Activated T-cell treated with anti-CD3 and anti-CD28 coated beads, Interleukin-2, amount 50 U/mL, for 72 hours (primary cell): ENCODE measurements at places on chromosomes 5 and 9.

GRCh38 chr5:95620030-95620869, at the start of gene GPR150:
GPR150 (plus strand) TSS chr5:95620087; CDS start chr5:95620276, 189 bp downstream.
- peak; percentile 83 for DNase-seq

DNA sequence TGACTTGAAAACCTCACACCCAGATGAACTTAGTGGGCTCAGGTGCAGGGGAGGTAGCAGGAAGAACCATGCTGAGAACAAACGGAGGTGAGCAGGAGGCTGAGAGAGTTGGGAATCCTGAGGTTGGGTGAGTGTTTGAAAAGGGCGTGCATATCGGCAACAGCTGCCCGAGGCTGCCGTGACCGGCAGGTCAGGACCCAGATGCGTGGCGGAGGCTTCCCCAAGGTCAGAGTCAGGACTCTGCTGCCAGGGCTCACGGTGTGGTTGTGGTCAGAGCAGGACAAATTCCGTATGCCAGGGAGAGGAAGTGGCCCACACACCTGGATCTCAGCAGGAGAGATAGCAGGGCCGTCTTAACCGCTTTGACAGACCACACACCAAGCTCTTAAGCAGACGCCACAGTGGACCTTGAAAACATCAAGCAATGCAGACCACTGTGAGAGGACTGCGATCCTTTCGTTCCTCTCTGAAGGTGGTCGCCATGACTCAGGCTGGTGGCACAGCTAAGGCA, 43.1 kb downstream of the ADAMTS16 start:
- DNase-seq, result no peak

DNA sequence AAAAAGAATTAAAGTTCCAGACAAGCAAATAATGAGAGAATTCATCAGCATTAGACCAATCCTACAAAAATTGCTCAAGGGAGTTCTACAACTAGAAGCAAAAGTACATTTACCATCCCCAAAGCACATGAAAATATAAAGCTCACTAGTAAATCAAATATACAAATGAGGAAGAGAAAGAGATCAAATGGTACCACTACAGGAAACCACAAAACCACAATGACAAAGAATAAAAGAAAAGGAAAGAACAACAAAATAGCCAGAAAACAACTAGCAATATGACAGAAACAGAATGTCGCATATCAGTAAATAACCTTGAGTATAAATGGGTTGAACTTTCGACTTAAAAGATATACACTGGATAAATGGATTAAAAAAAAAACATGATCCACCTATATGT, 739.0 kb downstream of the DTWD2 start:
- no peak for DNase-seq

GRCh38 chr9:113682297-113682771, 193.8 kb upstream of the ZNF618 start:
- DNase-seq, result peak; percentile 46

GRCh38 chr5:68994645-68995044, 99.2 kb upstream of the SLC30A5 start:
- DNase-seq, result no peak

- no peak for DNase-seq
Measured at GRCh38 chr5:154784856-154785255, 29.7 kb downstream of the LARP1 start.

GRCh38 chr5:124630767-124631704, 115.4 kb downstream of the ZNF608 start:
- DNase-seq, result no peak

GRCh38 chr9:83138422-83139135, 75.6 kb upstream of the RASEF start:
- no peak for DNase-seq

DNA sequence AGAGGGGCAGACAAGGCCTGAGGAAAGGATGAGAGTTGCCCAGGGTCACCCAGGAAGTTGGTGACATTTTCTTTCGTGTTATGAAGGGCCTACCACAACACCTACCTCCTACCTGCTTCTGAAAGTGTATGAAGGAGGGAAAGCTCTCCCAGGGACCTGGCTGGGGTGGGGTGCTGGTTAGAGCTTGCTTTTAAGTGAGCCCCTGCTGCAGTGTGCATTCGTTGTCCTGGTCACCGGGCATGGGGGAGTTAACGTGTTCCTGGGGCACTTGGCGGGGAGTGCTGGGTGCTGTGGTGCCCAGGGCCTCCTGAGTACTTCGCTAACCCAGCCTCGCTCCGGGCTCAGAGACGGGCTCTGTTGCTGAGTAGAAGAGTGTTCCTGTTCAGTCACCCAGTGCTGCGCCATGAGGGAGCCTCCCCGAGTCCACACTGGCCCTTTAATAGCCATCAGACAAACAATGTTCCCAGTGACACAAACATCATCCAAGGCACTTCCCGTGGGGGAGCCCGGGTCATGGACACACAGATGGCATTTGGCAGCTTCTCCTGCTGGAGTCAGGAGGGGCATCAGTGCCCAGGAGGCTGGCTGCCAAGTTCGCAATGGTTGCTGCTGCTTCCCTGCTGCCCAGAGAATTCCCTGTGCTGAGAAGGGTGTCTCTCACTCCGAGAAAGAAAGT, 85.7 kb downstream of the AMBP start:
- DNase-seq, result no peak

DNA sequence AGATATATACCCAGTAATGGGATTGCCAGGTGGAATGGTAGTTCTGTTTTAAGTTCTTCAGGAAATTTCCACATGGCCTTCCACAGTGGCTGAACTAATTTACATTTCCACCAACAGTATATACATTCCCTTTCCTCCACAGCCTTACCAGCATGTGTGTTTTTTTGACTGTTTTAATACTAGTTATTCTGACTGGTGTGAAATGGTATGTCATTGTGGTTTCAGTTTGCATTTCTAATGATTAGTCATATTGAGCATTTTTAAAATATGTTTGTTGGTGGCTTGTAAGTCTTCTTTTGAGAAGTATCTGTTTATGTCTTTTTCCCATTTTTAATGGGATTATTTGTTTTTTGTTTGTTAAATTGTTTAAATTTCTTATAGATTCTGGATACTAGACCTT, 208.9 kb downstream of the CFAP90 start:
- no peak for DNase-seq

DNA sequence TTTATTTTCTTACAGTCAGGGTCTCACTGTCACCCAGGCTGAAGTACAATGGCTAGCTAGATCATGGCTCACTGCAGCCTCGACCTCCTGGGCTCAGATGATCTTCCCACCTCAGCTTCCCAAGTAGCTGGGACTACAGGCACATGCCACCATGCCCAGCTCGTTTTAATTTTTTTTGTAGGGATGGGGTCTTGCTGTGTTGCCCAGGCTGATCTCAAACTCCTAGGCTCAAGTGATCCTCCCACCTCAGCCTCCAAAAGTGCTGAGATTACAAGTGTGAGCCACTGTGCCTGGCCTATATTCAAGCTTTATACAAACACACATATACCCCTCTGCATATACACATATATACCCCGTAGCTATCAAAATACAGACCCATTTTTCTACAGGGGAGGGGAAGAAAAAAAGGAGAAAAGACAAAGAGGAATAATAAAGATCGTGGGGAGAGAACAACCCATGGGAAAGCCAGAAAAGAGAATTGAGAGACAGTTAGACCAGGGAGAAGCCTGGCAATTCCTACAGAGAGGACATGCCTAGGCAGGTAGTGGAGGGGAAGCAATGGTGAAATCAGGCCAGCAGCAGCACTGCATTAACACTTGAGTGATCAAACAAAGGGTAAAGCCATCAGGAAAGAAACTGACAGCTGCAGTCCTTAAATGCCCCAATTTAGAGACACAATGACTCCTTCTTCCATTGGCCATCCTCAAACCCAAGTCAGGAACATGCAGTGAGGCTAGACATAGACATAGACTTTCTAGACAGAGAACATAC, 102.7 kb downstream of the EFNA5 start:
- no peak for DNase-seq

- peak; percentile 48 for DNase-seq
Measured at GRCh38 chr5:35815089-35815936, 41.4 kb upstream of the IL7R start.

DNA sequence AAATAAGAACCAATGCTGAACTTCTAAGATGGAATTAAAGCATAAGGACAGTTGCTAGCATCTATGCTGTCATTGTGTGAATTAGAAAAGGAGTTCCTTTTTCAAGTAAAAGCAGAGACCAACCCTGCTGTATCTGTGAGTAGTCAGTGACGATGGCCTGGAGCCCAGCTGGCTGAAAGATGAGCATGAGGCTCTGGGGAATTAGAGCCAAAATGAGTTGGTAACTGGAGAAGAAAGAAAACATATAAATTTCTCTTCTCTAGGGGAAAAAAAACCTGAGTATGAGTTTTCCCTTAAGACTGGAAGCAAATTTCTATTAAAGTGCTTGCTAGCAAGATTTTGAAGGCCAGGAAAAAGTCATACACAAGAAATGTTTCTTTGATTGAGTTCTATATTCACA, 1.6 kb upstream of the SPZ1 start:
- no peak for DNase-seq

- no peak for DNase-seq
Measured at GRCh38 chr9:27297050-27297449, at the start of gene EQTN. EQTN (minus strand) TSS chr9:27297150; CDS start chr9:27297055, 95 bp downstream.

GRCh38 chr9:122144836-122145591, 14.6 kb downstream of the NDUFA8 start:
- DNase-seq, result no peak

GRCh38 chr9:110746211-110746930, 77.8 kb downstream of the MUSK start:
- DNase-seq, result no peak

- DNase-seq, result no peak
Measured at GRCh38 chr9:132014218-132014805, 65.4 kb downstream of the MED27 start.

DNA sequence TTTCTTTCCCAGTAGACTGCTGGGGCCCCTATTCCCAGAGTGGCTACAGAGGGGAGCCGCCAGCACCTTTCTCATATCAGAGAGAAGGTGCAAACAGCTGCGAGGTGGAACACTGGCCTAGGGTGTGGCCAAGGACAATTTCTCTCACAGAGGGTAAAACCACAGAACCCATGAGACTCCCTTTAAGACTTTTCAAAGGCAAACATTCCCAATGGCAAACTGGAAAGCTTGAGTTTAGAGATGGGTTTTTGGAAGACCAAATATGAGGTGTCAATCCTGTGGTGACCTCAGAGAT, 335.1 kb upstream of the PIK3R1 start:
- no peak for DNase-seq

GRCh38 chr5:150318613-150319483, 16.1 kb upstream of the ARSI start:
- no peak for DNase-seq

GRCh38 chr5:149118463-149118862, 22.8 kb upstream of the ABLIM3 start:
- no peak for DNase-seq

- DNase-seq, result no peak
Measured at GRCh38 chr5:168693297-168693696, 114.1 kb upstream of the PANK3 start.

DNA sequence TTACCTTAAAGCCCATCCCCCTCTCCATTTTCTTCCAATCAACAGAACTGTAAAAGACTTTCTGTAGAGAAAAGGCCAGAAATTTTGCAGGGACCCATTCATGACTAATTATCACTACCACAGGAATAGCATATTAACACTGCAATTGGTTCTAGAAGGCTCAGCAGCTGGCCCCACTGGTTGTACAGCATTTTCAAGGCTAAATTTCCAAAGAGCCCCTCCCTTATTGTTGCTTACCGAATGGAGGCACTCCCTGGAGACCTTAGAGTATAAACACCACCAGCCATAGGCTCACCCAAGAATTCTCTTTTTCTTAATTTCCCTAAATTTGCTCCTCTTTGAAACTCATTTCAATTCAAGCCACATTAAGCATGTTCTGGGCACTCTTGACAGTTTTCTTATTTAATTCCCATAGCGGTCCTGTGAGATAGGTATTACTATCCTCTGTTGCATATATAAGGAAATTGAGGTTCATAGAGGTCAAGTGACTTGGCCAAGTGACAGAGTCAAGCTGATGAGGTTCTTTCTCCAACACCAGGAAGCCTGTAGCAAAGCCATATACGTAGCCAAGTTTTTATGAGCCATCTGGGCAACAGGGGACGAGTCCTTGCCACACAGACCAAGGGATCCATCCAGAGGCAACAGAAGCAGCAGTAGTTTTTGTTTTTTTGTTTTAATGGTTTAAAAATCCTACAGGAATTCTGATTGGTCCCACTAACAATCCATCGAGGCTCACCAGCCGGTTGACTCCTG, 83.9 kb upstream of the NR5A1 start:
- DNase-seq, result no peak

DNA sequence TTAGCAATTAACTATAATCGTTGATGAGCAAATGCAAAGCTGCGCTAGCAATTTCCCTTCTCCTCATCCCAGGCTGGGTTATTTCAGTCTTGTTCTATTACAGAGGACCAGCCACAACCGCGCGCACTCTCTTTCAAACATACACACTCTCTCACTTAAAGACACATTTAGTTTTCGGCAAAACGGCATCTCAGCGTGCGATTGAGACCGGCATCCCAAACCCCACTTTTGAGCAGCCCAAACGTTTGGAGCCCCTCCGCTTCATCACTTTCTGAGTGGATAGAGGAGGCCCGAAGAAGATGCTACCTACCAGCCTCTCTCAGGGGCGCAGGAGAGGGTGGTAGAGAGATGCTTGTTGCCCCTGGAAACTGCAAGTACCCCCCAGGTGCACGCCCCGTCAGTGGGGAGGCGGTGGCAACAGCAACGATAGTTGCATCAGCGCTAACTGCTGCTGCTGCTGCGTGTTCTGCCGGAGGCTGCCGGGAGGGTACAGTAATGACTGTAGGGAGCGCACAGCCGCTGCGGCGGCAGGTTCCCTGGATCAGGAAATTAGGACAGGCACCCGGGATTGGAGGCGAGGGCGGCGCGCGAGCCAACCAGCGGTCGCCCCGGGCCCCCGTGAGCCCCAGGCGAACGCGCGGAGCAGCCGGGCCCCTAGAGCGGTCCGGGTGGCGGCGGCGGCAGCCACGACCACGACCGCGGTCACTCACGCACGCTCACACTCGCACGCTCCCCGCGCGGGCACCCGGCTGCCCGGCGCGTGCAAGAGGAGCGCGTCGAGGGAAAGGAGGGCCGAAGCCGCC, 467 bp upstream of the VLDLR start:
- DNase-seq, result peak; percentile 85

DNA sequence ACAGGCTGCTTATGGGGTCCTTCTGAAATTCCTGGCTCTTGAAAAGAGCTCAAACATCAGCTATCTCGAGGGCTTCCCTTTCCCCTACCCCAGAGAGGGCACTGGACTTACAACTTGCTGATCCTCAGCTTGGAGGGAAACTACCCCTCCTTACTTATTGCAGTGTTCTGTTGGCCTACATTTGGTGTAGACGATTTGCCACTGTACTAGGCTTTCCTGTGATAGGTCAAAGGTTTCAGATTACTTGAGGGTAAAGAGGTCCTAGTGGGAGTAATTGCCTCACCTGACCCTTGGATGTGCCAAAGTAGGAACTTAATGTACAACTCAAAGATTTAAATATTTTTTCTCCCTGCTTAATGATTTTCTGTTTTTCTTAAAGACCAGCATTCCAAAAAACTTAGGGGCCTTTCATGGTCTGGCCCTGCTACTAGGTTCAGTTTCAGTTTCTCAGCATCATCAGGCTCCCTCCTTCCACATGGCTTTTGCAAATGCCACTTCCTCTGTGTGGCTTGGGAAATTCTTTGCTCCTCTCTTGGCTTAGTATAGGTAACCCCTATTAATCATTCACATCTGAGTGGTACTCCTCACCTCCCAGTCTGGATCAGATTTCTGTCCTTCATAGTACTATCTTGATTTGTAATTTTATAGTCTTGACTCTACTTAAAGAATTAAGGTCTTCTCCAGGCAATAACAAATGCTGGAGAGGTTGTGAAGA, 32.4 kb downstream of the CYSTM1 start:
- DNase-seq, result no peak
